ENCODE measurements at places on chromosomes 6 and 20. TPM values are rescaled to one million over a fixed set of nuclear protein-coding genes. Genes with fewer than 3 reads are reported as not detected.
A peak's percentile ranks its signal among the peaks of the same experiment; 100 is the strongest.

Gene KLHDC3
- 21.0 TPM for total RNA-seq

Gene SYNDIG1
- total RNA-seq = not detected

DNA sequence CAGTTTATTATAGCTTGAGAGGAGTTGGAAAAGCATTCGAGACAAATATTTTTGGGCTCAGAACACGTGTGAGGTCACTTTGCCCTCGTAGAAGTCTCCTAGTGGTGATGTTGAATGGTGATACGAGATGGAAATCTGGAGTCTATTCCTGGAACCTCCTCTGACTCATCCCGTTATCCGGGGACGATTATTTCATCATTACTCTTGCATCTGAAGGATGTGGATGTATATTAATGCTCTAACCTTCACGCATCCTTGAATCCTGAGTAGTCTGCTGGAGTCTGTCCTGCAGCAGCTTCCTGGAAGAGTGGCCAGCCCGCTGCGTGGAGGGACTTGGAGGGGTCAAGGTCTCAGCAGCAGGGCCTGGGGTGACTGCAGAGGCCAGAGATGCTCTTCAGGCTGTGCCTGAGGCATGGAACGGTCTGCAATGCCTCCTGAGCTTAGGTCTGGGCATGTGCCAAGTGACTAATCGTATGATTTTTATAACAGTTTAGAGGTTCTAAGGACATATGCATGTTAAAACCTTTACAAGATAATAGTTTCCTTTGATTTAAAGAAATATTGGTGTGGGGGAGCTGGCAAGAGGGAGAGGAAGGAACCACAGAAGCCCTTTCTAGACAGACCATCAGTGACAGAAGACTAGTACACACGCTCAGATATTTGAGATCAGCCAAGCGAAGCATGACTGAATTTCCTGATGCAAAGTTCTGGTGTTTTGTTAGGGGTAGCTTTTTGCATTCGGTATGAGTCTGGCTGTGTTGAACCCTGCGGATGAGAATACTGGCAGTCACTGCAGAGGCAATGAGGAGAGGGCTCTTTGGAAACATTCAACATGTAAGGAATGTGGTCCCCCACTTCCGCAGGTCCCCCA, 400.2 kb downstream of the QKI start:
- no peaks in the 10 kb centered on the region for H3K36me3 ChIP-seq
- no peaks in the 10 kb centered on the region for H3K4me1 ChIP-seq
- DNase-seq = no peak
- no peak overlapping the region for H3K4me3 ChIP-seq
- no peaks in the 10 kb centered on the region for H3K27me3 ChIP-seq

GRCh38 chr6:142935553-142936517, 9.1 kb downstream of the HIVEP2 start:
- H3K4me3 ChIP-seq = peak overlapping the region; percentile 43
- H3K27me3 ChIP-seq = no peaks in the 10 kb centered on the region
- H3K27ac ChIP-seq = no peak overlapping the region
- peaks cover 2% of the 10 kb centered on the region for H3K36me3 ChIP-seq

DNA sequence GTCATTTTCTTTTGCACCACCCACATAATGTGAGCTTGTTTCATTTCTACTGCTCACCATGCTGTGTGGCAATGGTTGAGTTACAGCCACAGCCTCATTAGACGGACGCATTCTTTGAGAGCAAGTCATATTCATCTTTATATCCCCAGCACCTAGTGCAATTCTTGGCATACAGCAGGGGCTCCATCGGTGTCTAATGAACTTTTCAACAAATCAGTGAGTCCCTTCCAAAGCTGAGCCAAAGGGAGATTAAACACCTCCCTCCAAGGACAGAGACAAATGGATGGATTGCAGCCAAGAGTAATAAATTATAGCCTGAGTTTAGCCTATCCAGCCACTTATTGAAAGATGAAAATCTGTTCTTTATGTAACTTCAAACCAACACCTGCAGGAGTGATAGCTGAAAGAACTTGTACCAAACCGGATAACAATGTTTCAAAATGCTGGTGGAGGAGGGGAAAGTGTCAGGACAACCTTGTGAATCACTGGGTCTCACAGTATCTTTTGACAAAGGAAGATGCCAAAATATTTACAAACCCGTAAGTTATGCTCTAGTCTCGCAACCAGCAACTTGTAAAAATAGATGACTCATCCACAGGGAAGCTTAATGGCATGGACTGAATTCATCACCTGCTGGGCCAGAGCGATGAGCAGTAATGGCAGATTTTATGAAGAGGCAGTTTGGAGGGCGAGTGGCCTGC, 139.0 kb downstream of the PXDC1 start:
- no peak for DNase-seq
- H3K27me3 ChIP-seq = no peaks in the 10 kb centered on the region
- H3K36me3 ChIP-seq = no peaks in the 10 kb centered on the region
- H3K27ac ChIP-seq = no peak overlapping the region
- H3K4me3 ChIP-seq = no peak overlapping the region

DNA sequence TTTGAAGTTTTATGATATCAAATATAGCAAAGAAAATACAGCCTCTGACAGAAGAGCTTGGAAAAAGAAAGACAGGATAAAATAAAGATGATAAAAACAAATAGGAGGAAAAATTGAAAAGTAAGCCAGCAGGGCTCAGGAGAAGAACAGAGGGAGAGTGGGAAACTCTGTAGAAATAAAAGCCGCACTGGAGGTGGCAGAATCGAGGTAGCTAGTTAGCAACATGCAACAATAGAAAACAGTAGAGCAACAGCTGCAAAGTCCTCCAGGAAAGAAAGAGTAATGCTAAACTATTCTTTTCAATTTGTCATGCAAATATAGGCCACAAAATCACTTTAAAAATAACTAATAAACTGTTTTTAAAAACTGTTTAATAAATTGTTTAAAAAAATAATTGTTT, 28.8 kb downstream of the HBS1L start:
- H3K27ac ChIP-seq = no peak overlapping the region
- H3K4me1 ChIP-seq = peaks cover 2% of the 10 kb centered on the region
- H3K36me3 ChIP-seq = peaks cover under 1% of the 10 kb centered on the region
- no peak overlapping the region for H3K4me3 ChIP-seq
- no peak for DNase-seq

DNA sequence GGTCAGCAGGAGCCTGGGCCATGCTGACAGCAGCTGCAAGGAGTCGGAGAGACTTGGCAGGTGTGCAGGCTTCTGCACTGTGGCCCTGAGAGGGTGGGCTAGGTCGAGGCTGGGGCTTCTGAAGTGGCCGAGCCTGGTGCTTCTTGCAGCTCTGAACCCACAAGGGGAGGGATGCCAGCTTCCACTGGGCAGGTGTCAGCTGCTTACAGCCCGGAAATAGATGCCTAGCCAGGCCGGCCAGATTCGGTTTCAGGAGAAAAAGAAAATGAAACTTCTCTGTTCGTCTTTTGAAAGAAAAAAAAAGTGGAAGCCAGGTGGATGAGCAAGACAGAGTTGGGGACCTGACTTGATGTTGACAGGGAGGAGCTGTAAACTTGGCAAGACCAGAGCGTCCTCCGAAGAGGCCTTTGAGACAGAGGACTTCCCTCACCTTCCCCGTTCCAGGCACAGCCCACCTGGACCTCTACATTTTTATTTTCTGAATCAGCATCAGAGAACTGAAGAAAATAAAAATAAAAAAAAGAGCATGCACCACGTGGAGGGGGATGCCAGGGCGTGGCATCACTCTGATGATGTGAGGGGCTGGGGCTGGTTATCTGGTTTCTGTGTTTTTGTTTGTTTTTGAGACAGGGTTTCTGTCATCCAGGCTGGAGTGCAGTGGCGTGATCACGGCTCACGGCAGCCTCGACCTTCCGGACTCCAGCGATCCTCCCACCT, at the start of gene ZBP1:
Gene ZBP1 (minus strand): TSS at position 153 of the 717 bp plus-strand sequence. CDS start 131 bp downstream, at position 22.
- H3K27me3 ChIP-seq = no peaks in the 10 kb centered on the region
- H3K27ac ChIP-seq = peak within 1 kb of the TSS; percentile 90
- peak; percentile 37 for DNase-seq

Gene OR2H1
- total RNA-seq = not detected

DNA sequence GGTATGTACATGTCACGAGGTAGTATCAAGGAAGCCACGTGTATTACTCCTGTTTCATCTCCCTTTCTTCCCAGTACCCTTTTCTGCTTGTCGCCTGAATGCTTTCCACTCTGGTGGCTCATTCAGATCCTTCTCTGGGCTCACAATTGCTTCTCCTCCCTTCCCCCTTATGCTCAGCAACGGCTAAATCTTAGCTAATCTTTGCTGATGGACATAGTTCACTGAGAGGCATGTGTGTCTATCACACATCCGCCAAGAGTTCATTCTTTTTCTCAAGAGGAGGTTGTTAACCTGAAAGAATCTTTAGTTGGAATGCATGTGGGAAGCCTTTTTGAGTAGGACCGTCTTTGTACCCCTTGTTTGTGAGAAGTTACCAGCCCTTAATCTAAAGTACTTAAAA, 25.8 kb upstream of the MROH8 start:
- no peak overlapping the region for H3K4me3 ChIP-seq
- no peak for DNase-seq
- H3K36me3 ChIP-seq = peaks cover 98% of the 10 kb centered on the region
- no peaks in the 10 kb centered on the region for H3K4me1 ChIP-seq

DNA sequence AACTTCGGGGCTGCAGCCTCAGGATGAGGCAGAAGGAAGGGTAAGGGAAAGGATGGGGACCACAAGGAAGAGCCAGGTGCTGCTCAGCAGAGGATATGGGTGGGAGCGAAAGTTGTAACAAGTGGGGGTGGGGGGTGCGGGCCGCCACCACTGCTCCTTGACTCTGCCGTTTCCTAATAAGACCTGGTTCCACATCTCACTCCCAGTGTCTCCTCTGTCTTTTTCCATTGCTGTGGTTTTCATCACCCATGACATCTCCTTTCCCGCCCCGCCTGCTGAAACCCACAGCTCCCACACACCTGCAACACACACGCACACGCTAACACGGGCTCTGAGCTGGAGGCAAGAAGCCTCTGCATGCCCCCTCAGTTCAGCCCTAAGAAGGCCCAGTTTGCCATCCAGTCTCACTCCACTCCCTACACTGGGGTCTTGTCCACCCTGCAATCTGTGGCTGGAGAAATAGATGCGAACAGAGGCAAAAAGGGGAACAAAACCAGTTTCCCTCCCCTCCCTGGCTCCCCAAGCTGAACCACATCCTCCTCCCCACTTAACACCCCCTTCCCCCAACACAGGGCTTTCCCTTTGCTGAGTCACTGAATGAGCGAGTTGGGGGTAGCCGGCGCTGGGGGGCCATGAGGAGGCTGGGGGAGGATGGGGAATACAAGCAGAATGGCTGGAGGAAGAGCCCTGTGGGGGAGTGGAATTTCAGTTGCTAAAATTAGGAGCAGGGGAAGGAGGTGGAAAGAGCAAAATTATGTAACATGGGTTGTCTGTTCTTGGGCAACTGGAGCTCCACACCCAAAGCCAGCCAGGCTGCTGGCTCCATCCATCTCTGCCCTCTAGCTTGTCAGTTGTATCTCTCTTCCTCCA, 11.5 kb downstream of the NFKBIL1 start:
- peak overlapping the region; percentile 44 for H3K4me3 ChIP-seq
- H3K27me3 ChIP-seq = no peaks in the 10 kb centered on the region
- peaks cover 68% of the 10 kb centered on the region for H3K4me1 ChIP-seq
- H3K27ac ChIP-seq = peak overlapping the region; percentile 74

Gene RNF217
- total RNA-seq = 3.7 TPM

DNA sequence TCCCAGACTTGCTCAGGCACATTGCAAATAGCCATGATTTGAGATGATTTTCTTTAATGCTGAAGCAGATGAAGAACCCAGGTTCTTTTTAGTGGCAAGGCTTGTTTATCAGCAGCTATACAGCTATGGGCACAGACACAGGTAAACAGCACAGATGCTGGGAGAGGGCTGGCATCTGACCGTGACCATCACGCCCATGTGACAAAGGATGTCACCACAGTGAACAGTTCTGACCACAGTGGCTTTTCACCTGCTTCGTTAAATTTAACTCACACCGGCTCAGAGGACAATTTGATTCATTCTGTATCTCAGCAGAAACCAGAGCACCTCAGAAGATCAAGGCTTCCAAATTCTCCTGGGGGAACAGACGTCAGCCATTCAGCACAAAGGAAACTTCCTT, 142.6 kb downstream of the CDH26 start:
- no peaks in the 10 kb centered on the region for H3K36me3 ChIP-seq
- no peaks in the 10 kb centered on the region for H3K4me1 ChIP-seq
- no peak overlapping the region for H3K27ac ChIP-seq
- no peaks in the 10 kb centered on the region for H3K27me3 ChIP-seq
- H3K4me3 ChIP-seq = no peak overlapping the region
- no peak for DNase-seq

DNA sequence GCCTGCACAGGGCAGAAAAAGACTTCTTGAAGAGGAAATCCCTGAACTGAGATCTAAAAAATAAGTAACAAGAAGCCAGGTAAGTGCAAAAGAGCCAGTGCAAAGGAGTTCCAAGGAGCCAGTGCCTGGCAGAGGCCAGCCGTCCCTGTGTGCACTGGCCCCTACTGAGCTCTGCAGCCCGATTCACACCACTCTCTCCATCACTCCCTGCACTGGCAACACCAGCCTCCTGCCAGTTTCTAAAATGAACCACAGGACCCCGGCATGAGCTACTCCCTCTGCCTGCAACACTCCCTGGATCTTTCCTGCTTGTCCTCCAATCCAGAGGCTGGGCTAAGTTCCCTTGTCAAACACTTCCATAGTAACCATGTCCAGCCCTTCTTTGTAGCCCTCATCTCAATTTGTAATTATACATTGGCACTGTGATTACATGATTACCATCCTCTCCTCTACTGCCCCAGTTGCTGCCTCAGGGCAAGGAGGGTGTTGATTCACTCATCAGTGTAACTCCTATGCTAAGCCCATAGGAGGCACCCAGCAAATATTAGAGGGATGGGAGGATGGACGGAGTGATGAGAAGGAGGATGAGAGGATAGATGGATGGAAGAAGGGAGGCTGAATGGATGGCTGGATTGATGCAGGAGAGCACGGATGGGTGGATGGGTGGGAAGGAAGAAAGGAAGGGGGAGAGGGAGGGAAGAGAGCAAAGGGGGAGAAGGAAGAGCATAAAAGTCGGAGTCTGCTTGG, 49.3 kb downstream of the SIRPA start:
- no peaks in the 10 kb centered on the region for H3K36me3 ChIP-seq
- DNase-seq = no peak
- H3K4me1 ChIP-seq = no peaks in the 10 kb centered on the region
- H3K27me3 ChIP-seq = peaks cover 32% of the 10 kb centered on the region

- no peak overlapping the region for H3K4me3 ChIP-seq
- H3K27me3 ChIP-seq = no peaks in the 10 kb centered on the region
- no peak overlapping the region for H3K27ac ChIP-seq
- no peak for DNase-seq
- H3K36me3 ChIP-seq = no peaks in the 10 kb centered on the region
- peaks cover under 1% of the 10 kb centered on the region for H3K4me1 ChIP-seq
Observed at GRCh38 chr20:36850759-36851158, 25.2 kb upstream of the TLDC2 start.

DNA sequence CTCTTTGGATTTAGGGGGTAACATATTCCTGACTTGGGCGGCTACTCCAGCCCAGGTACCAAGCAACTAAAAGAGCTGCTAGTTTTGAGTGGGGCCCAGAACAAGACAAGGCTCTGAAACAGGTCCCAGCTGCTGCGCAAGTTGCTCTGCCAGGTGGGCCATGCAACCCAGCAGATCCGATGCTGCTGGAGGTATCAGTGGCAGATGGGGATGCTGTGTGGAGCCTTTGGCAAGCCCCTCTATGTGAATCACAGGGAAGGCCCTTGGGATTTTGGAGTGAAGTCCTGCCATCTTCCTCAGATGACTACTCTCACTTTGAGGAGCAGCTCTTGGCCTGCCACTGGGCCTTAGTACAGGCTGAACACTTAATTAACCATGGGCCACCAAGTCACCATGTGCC, 43.7 kb upstream of the VSX1 start:
- no peaks in the 10 kb centered on the region for H3K4me1 ChIP-seq
- DNase-seq = no peak
- no peaks in the 10 kb centered on the region for H3K27me3 ChIP-seq
- H3K36me3 ChIP-seq = no peaks in the 10 kb centered on the region
- H3K4me3 ChIP-seq = no peak overlapping the region

- no peaks in the 10 kb centered on the region for H3K36me3 ChIP-seq
- peaks cover 23% of the 10 kb centered on the region for H3K4me1 ChIP-seq
- H3K27ac ChIP-seq = peak overlapping the region; percentile 59
- peak overlapping the region; percentile 71 for H3K4me3 ChIP-seq
- DNase-seq = peak; percentile 35
Observed at GRCh38 chr6:73388800-73389512, 5.7 kb upstream of the DDX43 start.
